ENCODE measurements at places on chromosomes 6 and 20.

GRCh38 chr6:112956696-112957535, 609.8 kb downstream of the RFPL4B start:
- no peak for DNase-seq

DNA sequence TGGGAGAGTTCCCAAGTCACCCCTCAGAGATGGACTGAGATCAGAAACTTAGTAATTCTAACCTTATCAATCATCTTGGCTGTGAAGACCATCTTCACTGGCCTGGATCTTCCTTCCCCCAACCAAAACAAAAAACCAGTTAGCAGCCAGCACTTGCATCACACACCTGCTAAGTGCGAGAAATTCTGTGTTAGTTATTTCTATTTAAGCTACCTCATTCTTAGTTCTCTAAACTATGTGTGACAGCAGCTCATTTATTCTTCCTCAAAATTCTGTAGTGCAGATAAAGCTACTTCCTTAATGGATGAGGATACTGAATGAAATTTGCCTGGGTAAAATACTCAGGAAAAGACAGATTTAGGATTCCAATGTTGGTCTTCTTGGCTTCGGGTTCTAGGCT, 18.2 kb upstream of the TAGAP start:
- no peak for DNase-seq

DNA sequence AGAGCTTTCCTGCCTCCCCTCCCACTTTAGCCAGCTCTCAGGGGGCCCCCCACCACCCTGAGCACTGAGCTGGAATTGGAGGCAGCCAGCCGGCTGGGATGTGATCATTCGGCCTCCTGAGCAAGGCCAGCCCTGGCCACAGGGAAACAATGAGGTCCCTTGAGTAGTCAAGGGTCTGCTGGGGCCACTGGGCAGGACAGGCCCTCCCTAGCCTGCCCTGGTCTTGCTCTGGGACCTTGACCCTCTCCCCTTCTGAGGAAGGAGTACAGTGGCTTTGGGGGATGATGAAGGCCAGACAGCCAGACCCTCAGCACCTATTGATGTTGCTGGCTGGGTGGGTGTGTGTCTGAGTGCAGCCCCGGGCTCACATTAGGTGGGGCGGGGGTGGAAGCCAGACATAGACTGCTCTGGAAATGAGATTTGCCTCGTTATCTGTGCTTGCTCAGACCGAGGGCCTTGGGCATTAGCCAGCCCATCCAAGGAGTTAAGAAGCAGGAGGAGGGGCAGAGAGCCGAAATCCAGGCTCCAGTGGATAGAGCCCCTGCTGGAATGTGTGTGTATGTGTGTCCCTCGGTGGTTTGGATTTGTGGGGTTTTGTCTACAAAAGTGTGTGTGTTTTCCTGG, 21.3 kb downstream of the CD40 start:
- no peak for DNase-seq

GRCh38 chr6:158293122-158293521, 19.1 kb upstream of the TULP4 start:
- DNase-seq, result no peak

DNA sequence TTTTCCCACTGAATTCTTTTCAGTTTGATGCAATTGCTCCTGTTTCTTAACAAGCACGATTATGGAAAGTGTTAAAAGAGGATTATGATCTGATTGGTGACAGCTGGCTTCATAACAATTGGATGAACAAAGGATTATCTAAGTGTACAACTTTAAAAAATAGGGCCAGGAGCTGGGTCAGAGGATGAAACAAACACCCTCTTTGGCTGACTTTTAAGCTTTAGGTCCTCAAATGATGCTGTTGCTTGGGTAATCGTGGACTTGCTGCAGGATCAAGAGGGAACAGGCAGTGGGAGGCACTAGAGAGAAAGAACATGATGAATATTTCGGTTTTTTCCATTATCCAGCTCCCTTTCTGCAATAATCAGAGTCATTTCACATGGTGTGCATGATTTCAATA, 35.5 kb upstream of the TMX4 start:
- no peak for DNase-seq

DNA sequence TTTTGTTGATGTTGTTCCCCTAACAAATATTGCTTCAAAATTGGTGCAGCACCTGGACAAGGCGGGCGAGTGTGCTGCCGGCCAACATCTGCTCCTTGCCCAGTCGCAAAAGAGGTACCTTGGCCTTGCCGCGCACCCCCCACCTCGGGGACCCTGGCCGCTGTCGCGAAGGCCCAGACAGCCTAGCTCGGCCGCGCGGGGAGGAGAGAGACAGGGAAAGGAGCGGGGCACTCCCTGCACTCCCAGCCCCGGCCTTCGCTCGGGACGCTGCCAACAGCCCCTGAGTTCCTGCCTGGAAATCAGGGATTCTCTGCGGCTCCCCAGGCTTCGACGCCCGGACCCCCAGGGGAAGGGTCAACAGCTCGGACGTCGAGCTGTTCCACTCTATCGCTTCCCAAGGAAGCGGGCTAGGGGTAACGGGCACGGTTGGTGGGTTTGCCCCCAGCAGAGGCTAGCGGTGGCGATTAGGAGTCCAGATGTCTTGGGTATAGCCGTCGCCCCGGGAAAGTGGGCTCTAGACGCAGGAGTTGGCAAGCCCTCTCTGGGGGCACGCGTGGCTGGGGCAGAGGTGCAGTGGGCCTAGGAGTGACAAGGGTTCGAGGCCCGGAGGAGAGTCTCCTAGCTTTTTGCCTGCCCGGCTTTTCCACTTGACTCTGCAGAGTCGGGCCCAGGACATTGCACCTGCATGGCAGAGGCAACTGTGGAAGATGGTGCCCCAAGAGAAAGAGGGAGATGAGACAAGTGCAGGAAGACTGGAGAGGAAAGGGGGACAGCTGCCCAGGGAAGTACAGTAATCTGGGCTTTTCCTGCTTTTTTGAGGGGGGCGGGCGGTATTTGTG, 8.2 kb downstream of the POU3F2 start:
- no peak for DNase-seq

GRCh38 chr6:65908065-65908464, 201.0 kb upstream of the EYS start:
- no peak for DNase-seq

DNA sequence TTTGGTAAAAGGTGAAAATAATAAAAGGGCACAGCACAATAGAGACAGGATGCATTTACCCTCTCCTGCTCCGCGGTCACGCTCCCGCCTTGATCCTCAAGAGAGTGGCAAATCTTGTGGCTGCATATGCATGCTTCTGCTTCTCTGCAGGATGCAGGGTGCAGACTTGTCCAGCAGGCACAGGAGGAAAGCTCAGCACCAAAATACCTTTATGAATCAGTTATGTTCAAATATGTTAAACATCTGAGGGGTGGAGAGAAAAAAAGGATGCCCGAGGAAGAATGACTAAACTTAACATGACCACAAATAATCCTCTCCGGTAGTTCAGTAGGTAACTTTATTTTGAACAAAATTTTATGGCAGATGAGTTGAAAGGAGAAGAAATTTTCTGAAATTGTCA, 366.1 kb upstream of the SOX4 start:
- DNase-seq, result no peak

GRCh38 chr6:71211799-71212198, 76.8 kb upstream of the OGFRL1 start:
- DNase-seq, result no peak

DNA sequence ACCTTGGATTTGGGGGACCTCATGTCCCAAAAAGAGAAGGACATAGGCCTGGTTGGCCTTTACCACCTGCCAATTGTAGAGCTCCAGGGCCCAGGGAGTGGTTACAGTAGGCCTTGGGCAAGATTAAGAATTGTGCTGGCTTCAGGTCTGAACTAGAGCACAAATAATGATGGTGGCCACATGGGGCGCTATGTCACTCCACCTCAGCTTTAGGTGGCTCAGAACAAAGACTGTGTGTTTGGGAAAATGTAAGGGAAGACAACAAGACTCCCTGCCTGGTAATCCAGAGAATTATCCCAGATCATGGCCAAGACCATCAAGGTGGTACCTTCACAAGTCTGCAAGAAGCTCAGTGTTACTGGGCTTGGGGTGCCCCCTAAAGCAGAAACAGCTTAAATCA, 224.9 kb upstream of the OPRM1 start:
- no peak for DNase-seq

DNA sequence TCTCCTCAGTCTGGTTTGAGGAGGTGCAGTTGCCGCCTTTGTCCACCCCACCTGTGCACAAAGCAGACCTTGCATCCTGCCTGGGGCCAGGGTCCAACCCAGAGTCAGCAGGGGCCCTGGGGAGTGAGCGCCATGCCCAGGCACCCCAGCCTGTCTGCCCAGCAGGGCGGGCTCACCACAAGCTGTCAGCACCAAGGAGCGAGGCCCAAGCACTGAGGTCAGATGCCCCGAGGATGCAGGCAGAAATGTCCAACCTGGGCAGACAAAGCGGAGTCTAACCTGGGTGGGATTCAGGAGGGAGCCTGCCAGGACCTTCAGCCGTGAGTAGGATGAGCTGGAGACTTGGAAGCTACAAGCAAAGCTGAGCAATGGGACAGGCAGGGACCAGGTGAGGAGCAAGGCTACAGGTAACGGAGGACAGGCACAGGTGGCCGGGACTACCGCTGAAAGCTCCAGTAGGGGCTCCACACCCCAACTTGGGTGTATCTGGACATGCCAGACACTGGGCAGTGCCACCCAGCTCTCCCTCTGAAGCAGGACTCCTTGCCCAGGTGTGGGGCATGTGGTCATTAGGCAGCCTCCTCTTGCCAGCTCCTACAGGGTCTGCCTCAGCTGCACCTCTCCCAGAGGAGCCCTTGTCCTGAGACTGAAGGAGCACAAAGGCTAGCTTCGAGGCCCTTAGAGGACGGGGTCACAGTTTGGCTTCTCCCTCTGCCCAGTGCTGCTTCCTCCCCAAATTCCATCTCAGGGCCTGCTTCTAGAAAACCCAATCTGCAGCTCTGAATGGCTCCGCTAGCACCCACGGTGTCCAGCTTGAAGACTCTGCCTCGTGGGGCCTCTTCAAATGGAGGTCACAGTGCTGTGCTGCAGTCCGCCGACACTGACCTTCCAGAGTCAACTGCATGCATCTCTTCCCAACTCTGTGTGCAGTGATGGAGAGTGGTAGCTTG, 210.6 kb upstream of the CDYL start:
- no peak for DNase-seq

DNA sequence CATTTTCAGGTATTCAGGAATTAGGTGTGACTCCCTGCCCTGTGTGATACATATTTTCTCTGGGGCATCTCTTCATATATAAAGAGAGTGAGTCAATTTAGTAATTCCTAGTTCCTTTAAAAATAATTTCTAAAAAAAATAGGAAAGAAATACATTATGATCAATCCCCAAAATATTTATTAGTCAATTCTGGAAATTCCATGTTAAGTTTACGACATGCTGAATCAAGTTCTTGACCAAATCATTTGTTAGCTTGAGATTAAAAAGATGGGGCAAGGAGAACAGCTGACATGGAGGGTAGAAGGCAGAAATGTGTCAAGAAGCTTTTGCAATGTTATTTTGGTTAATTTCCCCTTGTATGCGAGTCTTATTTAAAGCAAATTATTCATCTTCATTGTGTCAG, 22.7 kb upstream of the PRDM1 start:
- DNase-seq, result no peak

DNA sequence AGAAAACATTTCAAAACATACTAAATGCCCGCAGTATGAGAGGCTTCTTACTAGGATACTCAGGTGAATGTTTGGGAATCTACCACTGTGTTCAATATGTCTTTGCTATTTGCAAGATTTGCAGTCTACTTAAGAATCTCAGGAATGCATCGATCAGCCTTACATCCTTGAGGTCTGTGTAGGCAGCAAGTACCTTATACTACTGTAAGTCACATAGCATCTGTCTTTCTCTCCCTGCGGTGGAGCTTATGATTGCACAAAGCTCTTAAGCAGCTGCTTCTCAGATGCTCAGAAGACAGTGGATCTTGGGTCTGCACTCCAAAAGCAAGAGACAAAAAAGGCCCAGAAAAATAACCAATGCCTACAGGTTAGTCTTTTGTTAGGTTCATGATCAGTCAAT, 21.4 kb downstream of the PCSK2 start:
- DNase-seq, result no peak

DNA sequence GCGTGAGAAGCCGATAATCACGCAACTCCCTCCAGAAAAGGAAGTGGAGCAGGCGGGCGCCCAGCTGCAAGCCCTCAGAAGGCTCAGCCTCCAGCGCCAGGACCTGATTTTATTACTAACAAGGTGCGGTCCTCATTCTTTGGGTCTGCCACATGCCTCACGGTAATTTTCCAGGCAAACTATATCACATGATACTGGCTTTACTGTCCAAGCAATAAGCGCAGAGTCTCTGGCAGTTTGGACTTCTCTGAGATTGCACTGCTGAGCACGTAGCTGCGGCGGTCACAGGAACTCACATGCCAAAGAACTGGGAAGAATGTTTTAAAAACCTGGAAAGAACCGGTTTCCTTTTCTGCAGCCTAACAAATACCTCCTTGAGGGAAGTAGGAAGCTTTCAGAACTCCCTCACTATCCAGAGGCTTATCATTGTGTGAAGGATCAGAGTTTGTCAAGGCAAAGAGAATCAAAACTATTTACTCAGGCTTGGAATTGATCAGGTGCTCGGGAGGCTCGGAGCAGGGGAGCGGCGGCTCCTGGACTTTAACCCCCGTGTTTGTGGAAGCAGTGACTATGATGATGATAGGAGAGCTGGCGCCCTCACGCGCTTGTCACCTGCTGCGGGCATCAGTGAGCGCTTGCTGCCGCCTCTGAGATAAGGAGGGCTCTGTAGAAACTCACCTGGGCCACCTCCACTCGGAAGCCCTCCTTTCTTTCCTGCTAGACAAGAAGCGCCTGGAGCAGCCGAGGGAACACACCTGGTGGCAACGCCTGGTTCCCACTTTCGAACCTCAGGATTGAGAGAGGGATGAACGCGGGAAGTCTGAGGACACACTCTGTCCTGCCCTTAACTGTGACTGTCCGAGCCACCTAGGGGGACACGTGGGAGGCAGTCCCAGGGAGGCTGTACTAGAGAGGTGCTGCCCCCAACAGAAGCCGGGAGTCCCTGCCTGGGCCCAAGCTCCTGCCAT, 27.2 kb upstream of the SYNJ2 start:
- no peak for DNase-seq

- DNase-seq, result no peak
These were observed 10.6 kb upstream of the CDK5RAP1 start for GRCh38 chr20:33411711-33412483.

DNA sequence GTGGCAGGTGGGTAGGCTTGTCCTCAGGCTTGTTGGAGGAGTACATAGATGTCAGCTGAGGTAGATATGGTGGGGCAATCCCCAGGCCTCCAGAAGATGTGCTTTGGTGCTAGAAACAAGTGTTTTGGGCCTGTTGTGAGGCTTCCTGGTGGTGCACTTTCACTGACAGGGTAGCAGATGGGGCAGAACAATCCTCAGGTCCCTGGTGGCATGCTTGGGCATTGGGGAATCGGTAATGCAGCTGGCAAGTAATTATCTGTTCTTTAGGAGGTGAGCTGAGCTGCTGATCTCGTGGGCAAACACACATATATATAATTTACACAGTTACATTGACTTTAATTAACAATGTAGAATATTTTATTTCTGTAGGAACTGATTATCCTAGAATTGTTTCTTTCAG, 458.7 kb downstream of the BMP2 start:
- no peak for DNase-seq

- no peak for DNase-seq
These were observed 90.4 kb upstream of the MCHR2 start for GRCh38 chr6:100084316-100084990.

All from stimulated activated CD8-positive, alpha-beta memory T cell treated with anti-CD3 and anti-CD28 coated beads, Interleukin-12 subunit alpha, Interleukin-12 subunit beta, amount 100 ng/mL, for 1 hour (primary cell).